ENCODE measurements at places on chromosomes 5 and 9. TPM values are rescaled to one million over a fixed set of nuclear protein-coding genes. Genes with fewer than 3 reads are reported as not detected.

Gene IRX2
- total RNA-seq = not detected

Gene MYMK
- not detected for total RNA-seq

Gene PTPRD
- total RNA-seq = not detected

Gene ATP6V1G1
- 95.8 TPM for total RNA-seq

Gene EGFLAM
- not detected for total RNA-seq

Gene PRSS3
- not detected for total RNA-seq

Gene PCDH12
- 0.14 TPM for total RNA-seq

Gene FOXD4L6
- total RNA-seq = not detected

Gene FAM120A
- 116 TPM for total RNA-seq

Gene SUSD3
- 68.0 TPM for total RNA-seq
